ENCODE measurements at places on chromosomes 5 and 9.

DNA sequence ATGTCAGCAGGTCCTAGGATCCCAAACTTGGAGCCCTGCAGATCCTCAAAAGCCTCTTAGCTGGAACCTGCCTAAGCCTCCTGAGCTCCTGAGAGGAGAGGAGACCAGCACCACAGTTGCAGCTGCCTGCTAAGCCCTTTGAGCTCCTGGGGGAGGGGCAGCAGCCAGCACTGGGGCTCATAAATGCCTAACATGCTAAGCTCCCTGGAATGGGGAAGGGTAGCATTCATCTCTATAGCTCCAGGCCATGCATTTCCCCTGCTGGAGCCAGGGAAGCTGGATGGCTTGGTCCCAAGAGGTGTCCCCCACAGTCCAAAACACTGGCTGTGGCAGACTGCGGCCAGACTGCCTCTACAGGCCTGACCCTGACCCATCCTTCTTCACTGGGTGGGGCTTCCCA, 182.7 kb downstream of the KCNN2 start:
- no peak for DNase-seq

- DNase-seq, result no peak
Observed at GRCh38 chr9:105188746-105189145, 55.7 kb upstream of the SLC44A1 start.

DNA sequence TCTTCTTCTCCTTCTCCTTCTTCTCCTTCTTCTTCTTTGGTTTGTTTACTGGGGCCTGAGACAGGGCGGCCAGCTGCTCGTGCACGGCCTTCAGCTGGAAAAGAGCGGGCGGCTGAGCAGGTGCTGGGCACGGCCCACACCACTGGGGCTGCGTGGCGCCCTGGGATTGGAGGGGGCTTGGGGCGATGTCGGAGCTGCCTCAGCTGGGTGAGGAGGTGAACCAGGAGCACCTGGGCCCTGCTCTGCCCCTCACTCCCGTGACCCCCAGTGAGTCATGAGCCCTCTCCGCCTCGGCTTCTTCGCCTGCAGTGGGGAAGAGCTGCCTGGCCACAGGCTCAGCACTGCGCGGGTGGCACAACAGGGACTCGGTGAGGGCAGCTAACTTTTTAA, 14.9 kb downstream of the BRD3OS start:
- no peak for DNase-seq

- no peak for DNase-seq
Observed at GRCh38 chr9:91332546-91333231, 29.0 kb downstream of the AUH start.

DNA sequence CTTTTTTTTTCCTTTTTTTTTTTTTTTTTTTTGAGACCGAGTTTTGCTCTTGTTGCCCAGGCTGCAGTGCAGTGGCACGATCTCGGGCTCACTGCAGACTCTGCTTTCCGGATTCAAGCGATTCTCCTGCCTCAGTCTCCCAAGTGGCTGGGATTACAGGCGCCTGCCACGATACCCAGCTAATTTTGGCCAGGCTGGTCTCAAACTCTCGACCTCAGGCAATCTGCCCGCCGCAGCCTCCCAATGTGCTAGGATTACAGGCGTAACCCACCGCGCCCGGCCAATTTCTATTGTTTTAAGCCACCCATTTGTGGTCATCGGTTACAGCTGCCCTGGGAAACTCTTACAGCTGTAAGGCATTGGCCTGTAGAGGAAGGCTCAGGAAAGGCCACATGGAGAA, 617.7 kb downstream of the GABRG2 start:
- DNase-seq, result no peak

GRCh38 chr5:34474573-34475021, 181.5 kb upstream of the RAI14 start:
- DNase-seq, result peak; percentile 45

All from 8988T (cell line).